CD4-positive, alpha-beta T cell treated with Interleukin-12 subunit alpha and Interleukin-12 subunit beta, for 1 hour (primary cell): ENCODE measurements at places on chromosomes 3 and 15.
A peak's percentile ranks its signal among the peaks of the same experiment; 100 is the strongest.

DNA sequence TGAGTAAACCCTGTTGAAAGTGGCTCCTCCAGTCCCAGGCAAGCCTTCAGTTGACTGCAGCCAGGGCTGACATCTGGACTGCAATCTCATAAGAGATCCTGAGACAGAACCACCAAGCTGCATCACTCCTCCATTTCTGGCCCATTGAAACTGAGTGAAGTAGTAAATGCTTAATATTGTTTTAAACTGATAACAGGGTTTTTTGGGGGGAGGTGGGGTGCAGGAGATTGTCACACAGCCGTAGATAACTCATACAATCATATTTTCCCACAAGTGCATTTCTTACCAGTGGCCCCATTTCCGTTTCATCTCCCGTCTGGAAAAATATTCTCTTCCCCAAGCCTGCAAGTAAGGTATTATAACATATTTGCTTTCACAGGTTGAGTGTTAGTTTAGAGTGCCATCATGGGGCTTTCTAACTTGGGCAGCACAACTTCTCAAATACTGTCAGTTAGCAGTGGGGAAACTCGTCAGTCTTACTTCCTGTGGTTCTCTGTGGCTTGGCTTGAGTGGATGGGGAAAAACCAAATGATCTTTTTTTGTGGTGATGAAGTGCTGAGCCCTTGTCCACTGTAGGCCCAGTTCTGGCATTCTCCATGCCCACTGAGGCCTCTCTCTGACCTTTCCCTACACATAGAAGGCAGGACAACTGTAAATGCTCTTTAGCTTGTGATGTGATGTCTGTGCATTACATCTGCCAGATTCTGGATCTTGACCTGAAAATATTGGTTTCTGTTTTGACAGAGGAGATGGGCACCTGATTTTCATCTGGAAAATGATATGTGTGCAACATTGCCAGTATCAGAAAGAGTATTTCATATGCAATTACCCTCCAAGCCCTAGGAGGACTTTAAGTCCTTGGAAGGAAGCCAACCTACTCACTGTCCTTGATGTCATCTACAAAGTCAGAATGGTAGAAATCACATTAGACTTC, 90.1 kb upstream of the BHLHE40 start:
- DNase-seq: peak; percentile 55

DNA sequence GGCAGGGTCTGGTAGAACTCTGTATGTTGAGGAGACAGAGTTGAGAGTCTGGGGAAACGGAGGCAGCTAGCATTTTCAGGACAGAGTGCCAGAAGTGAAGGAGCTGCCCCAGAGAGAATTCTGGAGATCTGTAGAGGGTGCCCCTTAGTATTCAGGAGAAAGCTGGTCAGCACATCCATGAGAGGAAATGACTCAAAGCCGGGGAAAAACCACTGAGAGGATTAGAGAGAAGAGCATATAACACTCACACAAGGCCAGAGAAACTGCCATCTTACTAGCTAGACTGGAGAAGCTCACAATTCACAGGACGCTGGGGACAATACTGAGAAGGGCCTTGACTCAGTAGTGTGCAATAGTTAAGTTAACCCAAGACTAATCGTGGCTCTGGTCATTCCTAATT, 75.7 kb upstream of the DPPA4 start:
- DNase-seq: no peak

GRCh38 chr3:24741506-24741905, 246.9 kb upstream of the THRB start:
- DNase-seq: no peak

GRCh38 chr15:38554354-38554753, 10.3 kb downstream of the RASGRP1 start:
- peak; percentile 54 for DNase-seq

GRCh38 chr15:100859970-100860828, 19.4 kb upstream of the ALDH1A3 start:
- DNase-seq: no peak

GRCh38 chr3:101518421-101518871, 5.4 kb upstream of the SENP7 start:
- DNase-seq: peak; percentile 80

DNA sequence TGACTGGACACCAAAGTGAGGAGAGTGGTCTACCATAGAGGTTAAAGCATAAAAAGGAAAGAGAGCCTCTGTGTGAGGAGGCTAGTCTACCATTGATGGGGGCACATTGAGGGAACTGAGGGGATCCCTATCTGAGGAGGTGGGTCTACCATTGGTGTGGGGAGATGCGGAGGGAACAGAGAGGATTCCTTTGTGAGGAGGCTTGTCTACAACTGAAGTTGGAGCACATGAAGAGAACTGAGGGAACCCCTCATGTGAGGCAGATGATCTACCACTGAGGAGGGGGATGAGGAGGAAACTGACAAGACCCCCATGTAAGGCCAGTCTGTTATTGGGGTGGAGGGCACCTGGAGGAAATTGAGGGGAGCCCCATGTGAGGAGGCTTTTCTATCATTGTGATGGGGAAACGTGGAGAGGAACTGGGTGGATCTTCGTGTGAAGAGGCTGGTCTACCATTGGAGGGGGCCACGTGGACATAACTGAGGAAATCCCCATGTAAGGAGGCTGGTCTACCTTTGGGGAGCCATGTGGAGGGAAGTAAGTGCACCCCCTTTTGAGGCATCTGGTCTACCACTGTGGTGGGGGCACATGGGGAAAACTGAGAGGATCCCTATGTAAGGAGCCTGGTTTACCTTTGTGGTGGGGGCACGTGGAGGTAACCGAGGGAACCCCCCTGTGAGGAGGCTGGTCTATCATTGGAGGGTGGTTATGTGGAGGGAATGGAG, 160.1 kb downstream of the FBLN2 start:
- DNase-seq: no peak

DNA sequence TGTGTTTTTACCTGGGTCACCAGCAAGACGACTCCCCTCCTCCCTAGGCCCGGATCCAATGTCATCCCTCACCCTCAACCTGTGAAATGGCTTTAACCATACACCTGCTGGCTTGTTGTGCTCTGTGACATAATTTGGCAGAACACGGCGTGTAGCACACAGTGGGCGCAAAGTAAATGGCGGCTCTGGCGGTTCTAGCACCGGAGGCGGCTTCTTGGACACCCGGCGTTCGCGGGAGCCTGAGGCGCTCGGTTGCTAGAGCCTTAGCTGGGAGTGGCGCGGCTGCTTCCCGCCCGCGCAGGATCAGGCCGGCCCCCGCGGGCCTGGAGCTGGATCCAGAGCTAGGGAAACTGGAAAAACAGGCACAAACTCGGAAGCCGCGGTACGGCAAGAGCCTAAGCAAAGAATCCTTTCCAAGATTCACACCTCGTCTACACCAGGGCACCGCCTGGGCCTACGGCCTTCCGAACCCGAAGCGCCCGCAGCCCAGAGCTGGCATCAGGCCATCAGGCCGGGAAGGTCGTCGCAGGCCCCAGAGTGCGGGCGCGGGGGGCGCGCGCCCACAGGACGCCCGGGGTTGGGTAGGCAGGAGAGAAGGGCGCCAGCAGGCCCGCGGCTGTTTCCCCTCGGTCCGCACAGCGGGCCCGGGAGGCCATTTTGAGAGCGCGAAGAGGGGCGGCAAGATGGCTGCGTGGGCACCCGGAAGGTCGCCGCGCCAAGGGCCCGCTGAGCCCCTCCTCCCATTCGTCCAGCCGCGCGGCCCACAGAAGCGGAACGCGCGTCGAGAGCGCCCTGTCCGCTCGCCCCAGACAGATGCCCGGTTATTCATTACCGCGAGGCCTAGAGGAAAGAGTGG, 43.9 kb upstream of the POLG start:
- no peak for DNase-seq

GRCh38 chr3:25372167-25372566, 55.9 kb upstream of the RARB start:
- no peak for DNase-seq

GRCh38 chr3:36201546-36201945, 178.8 kb upstream of the STAC start:
- DNase-seq: no peak

DNA sequence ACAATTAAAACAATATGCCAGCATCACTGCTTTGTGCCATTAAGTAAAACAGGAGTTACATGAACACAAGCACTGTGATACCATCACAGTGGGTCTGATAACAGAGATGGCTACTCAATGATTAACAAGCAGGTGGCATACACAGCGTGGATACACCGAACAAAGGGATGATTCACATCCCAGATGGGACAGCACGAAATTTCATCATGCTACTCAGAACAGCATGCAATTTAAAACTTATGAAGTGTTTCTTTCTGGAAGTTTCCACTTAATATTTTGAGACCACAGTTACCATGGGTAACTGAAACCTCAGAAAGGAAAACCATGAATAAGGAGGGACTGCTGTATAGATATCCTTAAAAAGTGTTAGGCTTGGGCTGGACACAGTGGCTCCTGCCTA, 44.5 kb downstream of the SLC24A1 start:
- DNase-seq: no peak

DNA sequence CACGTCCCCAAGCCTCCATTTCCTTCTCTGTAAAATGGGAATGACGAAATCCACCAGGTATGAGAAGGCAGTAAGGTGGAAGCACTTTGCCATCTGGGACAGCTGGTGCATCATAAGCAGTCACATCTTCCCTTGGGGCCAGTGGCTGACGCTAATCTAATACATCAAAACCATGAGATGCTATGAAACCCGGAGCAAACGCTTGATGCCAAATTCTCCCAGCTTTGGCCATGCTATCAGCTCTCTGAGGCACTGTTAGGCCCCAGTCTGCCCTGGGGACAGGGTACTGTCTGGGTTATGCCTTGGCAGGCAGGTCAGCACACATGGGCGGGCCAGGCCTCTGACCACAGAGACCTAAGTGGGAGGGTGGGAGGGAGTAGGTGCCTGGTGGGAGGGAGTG, 66.1 kb downstream of the ADAMTS17 start:
- no peak for DNase-seq

DNA sequence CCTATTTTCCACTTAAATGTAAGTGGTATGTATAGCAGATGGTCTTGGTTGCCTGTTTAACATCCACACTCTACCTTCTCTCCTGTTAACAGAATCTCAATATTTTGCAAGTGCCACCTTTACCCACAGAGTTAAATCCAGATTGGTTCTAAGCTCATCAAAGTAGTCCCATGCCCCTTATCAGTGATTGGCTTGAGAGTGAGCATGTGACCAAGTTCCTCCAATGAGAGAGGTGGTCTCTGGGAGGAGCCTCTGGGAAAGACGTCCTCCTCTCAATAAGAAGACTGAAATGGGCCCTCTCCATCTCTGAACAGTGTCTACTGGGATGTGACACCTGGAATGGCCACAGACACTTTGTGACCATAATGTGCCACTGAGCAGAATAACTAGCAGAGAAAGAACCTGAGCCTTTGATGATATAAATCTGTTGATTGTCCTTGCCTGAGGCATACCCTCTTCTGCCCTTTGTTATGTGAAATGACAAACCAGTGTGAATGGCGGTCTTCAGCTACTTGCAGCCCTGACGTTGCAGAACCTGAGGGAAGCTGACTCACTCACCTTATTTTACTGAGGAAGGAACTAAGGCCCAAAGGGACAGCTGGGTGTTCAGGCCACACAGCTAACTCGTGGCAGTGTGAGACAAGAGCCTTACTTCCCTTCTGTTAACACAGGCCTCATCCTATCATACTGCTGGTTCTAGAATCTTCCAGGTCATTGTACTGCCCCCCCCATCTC, 42.4 kb upstream of the LARS2 start:
- DNase-seq: no peak

DNA sequence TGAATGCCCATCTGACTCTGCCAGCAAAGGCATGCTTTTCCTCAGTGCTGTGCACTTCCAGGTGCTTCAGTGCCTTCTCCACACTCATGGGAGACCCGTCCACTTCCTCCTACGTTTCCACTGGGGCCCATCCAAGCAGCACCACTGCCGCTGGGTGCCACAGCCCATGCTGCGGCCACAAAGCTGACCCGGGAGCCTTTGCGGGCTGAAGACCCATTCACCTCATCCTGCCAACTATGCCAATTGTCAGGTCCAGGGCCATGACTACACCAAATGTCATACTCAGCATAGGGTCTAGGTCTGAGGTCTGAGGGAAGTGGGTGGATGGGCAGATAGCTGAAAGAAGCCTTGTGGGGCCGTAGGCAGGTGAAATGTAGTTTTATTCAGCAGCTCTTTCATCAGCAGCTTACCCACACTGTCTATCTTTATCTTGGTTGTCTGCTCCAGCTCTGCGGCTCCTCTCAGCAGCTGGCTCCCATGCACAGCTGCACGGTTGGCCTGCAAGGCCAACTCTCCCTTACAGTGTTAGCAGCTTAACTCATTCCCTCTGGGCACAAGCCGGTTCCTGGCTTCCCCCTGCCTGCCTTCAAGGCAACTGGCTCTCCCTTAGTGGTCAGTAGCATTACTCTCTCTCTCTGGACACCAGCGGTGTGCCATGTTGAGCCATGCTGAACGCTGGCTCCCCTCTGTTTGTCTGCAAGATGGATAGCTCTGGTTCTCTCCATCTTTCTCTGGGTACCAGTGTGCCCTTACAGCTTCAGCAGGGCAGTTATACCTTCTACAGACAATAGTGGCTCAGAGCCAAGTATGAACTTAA, 63.7 kb upstream of the SIAH2 start:
- no peak for DNase-seq

DNA sequence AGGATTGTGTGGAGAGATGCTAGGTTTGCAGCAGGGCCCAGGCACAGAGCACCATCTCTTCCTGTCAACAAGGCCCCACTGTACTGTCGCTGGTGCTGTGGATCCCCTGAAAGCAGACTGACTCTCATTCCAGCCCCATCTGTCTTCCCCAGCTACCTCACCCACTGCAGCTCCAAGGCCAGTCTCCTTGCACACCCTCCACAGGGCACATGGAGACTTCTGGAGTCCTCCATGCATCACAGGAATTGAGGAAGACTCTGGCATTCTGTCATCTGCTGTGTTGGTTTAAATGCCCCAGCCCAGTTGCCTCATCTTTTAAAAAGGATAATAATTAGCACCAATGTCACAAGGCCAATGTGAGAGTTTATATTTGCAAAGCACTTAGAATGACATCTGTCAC, 301.2 kb downstream of the RPLP1 start:
- no peak for DNase-seq

DNA sequence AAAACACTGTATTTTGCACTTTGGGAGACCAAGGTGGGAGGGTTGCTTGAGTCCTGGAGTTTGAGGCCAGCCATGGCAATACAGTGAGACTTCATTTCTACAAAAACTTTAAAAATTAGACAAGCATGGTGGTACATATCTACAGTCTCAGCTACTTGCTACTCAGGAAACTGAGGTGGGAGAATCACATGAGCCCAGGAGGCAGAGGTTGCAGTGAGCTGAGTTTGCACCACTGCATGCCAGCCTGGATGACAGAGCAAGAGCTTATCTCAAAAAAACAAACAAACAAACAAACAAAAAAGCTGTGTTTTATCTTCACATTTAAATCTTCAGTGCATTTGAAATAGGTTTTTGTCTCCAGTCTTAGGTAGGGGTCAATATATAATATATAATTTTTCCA, 4.8 kb upstream of the SLC9C1 start:
- no peak for DNase-seq
